ENCODE measurements at places on chromosomes 1 and 21.
A peak's percentile ranks its signal among the peaks of the same experiment; 100 is the strongest.

GRCh38 chr21:32918478-32919120 is 107.1 kb upstream of the OLIG2 start:
- DNase-seq: no peak

GRCh38 chr1:57384901-57385300 is 39.0 kb downstream of the DAB1 start:
- DNase-seq: no peak

DNA sequence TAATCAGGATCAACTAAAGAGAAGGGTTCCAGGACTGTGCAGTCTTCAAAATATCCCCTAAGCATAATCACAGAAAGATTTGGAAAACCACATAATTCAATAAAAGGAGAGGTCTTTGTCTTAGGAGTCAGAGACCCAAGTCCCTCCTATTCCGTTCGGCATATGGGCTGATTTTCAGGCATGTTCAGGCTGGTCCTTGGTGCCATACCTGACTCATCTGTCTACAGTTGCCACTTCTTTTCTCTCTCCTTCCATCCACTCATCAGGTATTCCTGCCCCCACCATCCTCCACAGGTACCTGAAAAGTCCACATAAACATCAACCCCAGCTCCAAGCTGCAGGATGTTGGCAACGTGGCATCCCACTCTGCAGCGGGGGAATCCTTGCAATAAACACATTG is 29.7 kb upstream of the RPL11 start:
- DNase-seq: no peak

- no peak for DNase-seq
Measured at GRCh38 chr1:6625584-6626149, 999 bp downstream of the THAP3 start.

DNA sequence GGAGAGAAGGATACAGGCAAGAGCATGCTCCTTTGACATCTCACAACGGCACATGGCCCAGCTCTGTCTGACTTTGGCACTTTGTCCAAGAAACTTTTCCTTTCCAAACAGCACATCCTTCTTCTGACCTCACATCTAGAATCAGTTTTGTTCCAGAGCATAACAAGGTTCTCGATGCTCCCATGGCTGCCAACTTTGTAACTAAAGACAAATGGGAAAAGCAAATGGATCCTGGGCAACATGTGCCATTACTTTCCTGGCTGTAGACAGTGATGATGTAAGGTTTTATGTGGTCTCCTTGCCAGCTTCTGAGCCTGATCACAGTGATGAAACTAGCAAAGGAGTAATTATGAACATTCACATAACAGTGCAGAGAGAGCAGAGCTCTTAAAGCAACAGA is 171.8 kb upstream of the C1orf87 start:
- DNase-seq: no peak

- DNase-seq: peak; percentile 37
Measured at GRCh38 chr21:41008974-41009373, 159.0 kb upstream of the BACE2 start.

GRCh38 chr1:215101511-215101910 is 19.0 kb downstream of the KCNK2 start:
- DNase-seq: no peak

- DNase-seq: no peak
Measured at GRCh38 chr1:47241114-47242113, 9.4 kb upstream of the TAL1 start.

DNA sequence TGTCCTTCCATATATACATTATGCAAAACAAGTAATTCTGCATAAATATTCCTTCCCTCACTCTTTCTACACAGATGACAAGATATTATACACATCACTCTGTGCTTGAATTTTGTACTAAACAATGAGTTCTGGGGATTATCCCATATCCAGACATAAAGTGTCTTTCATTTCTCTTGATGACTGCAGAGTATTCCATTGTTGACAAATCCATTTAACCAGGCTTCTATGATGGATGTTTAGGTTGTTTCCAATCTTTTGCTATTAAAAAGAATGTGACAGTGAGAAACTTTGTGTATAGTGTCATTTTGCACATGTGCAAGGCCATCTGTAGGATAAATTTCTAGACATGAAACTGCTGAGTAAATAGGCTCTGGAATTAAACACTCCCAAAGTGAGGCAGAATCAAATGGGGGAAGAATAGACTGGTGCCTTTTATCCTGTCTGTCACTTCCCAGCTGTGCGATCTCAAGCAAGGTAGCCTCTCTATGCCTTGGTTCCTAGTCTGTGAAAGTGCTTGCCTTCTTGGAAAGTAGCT is 29.9 kb upstream of the ATP2B4 start:
- no peak for DNase-seq

GRCh38 chr1:219402925-219403324 is 210.0 kb downstream of the ZC3H11B start:
- no peak for DNase-seq

- DNase-seq: no peak
Measured at GRCh38 chr1:86085741-86086409, 70.7 kb downstream of the COL24A1 start.

GRCh38 chr1:230087028-230087716 is 20.1 kb downstream of the GALNT2 start:
- no peak for DNase-seq

GRCh38 chr1:50724626-50725286 is 235.3 kb downstream of the FAF1 start:
- peak; percentile 16 for DNase-seq

- no peak for DNase-seq
Measured at GRCh38 chr1:182587093-182587492, 2.0 kb downstream of the RNASEL start.

GRCh38 chr1:13583966-13584791 is 547 bp downstream of the PDPN start:
- DNase-seq: no peak

GRCh38 chr1:228117335-228117734 is 8.2 kb upstream of the MRPL55 start:
- DNase-seq: no peak

DNA sequence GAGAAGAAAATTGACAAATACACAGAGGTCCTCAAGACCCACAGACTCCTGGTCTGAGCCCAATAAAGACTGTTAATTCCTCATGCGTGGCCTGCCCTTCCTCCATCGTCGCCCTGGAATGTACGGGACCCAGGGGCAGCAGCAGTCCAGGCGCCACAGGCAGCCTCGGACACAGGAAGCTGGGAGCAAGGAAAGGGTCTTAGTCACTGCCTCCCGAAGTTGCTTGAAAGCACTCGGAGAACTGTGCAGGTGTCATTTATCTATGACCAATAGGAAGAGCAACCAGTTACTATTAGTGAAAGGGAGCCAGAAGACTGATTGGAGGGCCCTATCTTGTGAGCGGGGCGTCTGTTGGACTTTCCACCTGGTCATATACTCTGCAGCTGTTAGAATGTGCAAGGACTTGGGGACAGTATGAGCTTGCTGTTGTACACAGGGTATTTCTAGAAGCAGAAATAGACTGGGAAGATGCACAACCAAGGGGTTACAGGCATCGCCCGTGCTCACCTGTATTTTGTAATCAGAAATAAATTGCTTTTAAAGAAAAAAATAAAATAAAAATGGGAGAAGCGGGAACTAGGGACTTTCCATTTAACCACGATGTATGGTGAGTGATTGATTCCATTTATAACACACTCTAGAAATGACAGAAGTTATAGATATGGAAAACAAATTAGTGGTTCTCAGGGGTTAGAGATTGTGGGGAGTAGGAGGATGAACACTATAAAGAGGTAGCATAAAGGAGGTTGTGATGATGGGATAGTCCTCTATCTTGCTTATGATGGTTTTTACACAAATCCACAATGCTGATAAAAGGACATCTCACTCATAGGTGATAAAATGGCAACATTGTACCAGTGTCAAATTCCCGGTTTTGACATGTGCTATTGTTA is 244.7 kb downstream of the MRPL39 start:
- no peak for DNase-seq

- no peak for DNase-seq
Measured at GRCh38 chr1:53166912-53167311, 24.5 kb upstream of the SLC1A7 start.

DNA sequence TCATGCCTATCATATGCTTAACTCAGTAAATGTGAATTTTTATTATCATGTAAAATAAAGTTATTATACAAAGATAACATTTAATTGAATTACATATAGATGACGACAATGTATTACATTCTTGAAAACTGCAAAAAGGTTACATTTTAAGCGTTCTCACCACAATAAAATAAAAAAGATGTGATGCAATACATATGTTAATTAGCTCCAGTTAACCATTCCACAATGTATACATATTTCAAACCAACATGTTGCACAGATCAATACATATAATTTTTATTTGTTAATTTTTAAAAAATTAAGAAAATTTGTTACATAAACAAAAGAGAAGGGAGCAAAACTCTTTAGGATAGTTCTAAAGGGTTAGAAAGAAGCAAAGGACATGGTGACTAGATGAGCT is 183.7 kb downstream of the VAV3 start:
- DNase-seq: no peak

DNA sequence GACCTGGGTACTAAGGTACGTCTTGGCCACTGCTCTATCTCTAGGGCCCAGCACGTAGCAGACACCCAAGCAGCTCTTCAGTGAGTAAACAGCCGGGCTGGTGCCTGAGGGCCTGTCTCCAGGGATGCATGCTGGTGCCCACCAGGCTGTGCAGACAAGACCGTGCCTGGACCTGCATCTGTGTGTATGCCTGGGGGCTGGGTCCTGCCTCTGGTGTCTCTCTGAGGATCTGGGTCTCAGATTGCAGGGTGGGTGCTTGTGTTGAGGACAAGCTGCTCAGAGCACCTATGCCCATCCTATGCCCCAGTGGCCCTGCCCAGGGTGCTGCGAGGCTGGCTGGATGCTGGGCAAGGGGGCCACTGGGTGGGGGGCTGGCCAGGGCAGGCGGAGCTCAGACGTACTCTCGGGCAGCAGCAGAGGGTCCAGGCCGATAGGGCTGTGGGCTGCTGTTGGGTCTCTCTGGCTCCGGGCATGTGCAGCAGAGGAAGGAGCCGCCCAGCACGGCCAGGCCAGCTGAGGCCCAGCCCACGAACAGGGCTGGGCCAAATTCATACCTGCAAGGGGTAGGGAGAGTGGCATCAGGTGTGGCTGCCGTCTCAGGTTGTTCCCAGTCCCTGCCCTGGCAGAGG is 4.4 kb downstream of the CLDN19 start:
- DNase-seq: no peak

- DNase-seq: no peak
Measured at GRCh38 chr1:223642237-223642636, 23.3 kb downstream of the CAPN8 start.

- DNase-seq: no peak
Measured at GRCh38 chr1:233386336-233386735, 58.8 kb downstream of the MAP3K21 start.

- DNase-seq: no peak
Measured at GRCh38 chr1:29332204-29332603, 95.9 kb downstream of the PTPRU start.

DNA sequence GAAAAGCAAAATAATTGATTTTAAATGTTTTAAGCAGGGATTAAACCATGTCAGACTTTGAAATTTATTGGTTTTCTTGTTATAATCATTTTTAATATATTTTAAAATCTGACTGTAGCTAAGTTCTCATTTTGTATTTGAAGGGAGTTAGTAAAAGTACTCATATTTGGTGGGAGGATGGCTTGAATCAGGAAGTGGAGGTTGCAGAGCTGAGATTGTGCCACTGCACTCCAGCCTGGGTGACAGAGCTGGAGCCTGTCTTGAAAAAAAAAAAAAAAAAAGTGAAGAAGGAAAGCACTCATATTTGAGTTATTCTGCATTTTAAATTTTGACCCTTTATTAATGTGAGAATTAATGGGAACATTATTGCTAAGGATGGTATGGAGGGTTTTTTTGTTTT is 106.0 kb downstream of the RABGAP1L start:
- peak; percentile 33 for DNase-seq

- no peak for DNase-seq
Measured at GRCh38 chr1:34929497-34929852, at the start of gene DLGAP3. Gene DLGAP3 (minus strand): TSS chr1:34929650. CDS start chr1:34905383, 24,267 bp downstream.

DNA sequence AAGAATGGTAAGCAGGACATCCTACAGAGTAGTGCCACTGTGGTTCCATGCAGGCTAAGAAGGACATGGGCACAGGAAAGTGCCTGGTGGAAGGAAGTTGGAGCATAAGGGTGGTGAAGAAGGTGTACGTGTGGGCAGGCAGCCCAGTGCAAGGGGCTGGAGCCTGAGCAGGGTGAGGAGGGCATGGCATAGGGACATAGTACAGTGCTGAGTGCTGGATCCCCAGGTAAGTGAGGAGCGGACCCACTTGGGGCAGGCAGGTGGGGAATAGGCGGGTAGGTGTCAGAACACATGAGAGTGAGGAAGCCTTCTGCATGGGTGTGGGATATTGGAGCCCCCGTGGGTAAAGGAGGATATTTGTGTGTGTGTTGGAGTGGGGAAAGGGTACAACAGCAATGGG is 15.7 kb upstream of the LRRC53 start:
- no peak for DNase-seq

DNA sequence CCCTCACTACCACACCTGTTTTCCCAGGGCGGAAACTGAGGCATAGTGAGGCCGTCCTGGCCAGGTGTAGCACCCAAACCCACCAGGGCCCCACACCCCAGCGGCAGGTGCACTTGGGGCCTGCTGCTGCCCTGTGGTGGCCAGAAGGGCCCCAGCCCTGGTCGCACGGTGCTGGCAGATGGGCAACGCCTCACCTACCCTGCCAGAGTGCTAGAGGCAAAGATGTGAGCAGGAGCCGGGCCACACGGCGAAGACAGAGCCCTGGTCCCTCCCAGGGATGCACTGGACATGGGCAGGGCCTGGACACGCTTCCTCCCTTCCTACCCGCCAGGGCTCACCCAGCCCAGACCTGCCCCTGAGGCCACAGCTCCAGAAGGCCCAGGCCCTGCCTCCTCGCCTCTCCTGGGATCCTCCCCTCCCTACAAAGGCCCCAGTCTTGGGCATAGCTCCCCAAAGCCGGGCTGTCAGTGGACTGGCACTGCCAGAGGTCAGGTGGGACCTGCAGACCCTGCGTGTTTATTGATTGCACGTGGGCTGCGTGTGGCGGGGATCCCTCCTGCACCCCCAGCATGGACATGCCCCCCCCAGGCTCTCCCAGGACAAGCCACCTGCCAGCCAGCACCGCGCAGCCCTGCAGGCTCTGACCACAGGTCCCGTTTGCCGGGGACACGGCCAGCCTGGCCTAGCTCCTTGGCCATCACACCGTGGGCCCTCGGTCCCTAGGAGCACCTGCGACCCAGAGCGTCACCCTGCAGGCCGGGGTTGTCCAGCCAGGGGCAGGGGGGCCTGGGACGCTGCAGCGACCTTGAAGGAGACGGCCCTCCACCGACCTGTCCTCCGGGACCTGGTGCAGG is 44.1 kb downstream of the MEGF6 start:
- DNase-seq: no peak

DNA sequence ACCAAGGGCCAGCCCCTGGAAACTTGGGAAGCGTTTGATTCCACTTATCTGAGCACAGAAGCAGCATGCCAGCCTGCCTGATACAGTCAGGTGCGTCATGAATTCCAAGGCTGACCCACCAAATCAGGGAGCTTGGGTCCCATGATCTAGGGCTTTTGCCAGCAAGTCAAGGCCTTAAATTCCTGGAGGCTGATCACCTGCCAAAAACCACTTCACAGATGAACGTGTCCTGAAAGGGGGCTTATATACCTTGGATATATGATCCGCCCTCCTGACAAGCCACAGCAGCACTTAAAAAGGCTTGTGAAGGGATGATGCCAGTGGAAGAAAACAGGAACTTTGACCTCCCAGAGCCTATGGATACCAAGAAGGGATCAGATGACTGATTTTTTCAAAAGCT is 24.0 kb upstream of the CLIC6 start:
- DNase-seq: no peak

All from globus pallidus (tissue), 1 donor.